ENCODE measurements at places on chromosomes 6 and 20. TPM values are rescaled to one million over a fixed set of nuclear protein-coding genes. Genes with fewer than 3 reads are reported as not detected.

The MYH7B gene
- total RNA-seq: 0.47 TPM

The DEFB132 gene
- total RNA-seq: not detected

The FAM217A gene
- total RNA-seq: not detected

The RAET1G gene
- total RNA-seq: 3.3 TPM

The CRIP3 gene
- not detected for total RNA-seq

The OPRM1 gene
- total RNA-seq: not detected

The UST gene
- 16.6 TPM for total RNA-seq

The IL17A gene
- not detected for total RNA-seq

The CLIC5 gene
- total RNA-seq: not detected

The SLC39A7 gene
- total RNA-seq: 195 TPM

The SLC17A1 gene
- not detected for total RNA-seq

The RBPJL gene
- total RNA-seq: not detected

The ISM1 gene
- not detected for total RNA-seq

The ID1 gene
- total RNA-seq: 6.4 TPM

The SLC52A3 gene
- total RNA-seq: not detected

The MEP1A gene
- total RNA-seq: not detected

The DUSP22 gene
- total RNA-seq: 13.5 TPM

The TXNDC5 gene
- 2,085 TPM for total RNA-seq

The SRSF12 gene
- total RNA-seq: 0.08 TPM
